Activated CD4-positive, alpha-beta memory T cell treated with anti-CD3 and anti-CD28 coated beads for 36 hours (primary cell): ENCODE measurements at places on chromosomes 7 and 10.
A peak's percentile ranks its signal among the peaks of the same experiment; 100 is the strongest.

DNA sequence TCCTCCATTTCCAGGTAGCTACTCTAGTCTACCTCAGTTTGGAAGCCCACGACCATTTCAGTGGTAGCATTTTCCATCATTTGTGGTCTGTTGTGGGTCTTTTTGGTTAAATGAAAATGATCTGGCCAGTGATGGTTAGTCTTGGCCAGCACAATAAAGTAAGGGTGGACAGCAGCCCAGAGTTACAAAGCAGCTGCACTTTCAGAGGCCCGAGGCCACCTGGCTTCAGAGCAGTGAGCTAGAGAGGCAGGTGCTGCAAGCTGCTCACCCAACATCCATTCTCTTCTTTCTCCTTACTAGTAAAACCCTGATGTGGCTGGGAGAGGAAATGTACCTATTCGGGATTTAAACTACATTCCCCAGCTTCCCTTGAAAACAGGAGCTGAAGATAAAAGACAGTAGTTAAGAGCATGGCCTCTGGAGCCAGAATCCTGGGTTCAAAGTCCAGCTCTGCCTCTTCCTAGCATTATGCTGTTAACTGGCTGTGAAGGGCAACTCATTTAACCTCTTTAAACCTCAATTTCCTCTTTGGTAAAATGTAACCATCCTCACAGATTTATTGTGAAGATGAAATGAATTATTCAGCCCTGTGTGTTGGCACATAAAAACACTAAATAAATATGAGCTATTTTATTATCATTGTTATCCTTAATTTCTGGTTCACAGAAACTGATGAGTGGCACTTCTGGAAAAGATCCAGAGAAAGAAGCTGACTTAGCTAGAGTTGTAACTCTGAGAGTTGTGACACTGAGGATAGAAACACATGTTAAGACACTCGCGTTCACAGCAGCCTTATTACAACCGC lies 517.4 kb downstream of the PARD3 start:
- no peak for DNase-seq

GRCh38 chr10:44258019-44258418 lies 126.9 kb downstream of the CXCL12 start:
- DNase-seq: no peak

DNA sequence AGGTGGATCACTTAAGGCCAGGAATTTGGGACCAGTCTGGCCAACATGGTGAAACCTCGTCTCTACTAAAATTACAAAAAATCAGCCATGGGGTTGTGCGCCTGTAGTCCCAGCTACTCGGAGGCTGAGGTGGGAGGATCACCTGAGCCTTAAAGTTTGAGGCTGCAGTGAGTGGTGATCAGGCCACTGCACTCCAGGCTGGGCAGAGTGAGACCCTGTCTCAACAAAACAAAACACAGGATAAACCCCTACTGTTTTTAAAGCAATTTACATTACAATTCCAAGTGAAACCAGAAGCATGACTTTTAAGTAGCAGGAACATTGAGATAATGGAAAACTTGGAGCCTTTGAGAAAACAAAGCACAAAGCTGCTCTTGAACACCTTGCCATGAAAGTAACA lies 92.4 kb upstream of the BTBD16 start:
- no peak for DNase-seq

DNA sequence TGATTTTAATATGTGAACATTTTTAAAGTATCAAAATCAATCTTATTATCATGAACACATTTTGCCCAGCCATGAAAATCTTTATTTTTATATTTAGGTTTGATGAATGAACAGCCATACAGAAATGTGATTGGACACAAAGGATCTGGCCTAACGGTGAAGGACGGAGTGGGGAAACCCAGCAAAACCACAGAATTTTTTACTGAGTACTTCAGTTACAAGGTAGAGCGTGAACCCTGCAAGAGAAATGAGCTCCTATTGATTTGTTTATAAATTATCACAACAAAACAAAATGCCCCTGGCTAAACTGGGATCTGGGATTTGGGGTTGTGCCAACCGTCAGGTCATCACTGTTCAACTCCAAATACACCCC lies 118.8 kb downstream of the JAZF1 start:
- DNase-seq: no peak

DNA sequence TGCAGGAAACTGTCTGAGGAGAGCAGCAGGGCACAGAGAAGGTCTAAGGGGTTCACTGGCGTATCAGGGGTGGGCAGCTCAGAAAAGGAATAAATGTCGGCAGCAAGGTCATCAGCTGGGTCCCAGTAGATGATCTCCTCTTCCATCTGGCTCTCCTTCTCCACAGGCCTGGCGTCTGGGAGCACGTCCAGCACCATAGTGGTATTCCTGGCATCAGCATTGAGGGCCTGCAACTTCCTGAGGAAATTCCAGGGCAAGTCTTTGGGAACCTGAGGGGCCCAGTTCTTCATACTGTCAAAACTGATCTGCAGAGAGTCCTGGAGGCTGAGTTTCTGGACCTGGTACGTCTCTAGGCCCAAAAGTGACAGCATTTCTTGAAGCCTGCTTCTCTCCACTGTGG lies 9.6 kb upstream of the MRPS24 start:
- DNase-seq: no peak

- no peak for DNase-seq
Measured at GRCh38 chr7:112873831-112874553, 83.8 kb upstream of the TMEM168 start.

- peak; percentile 49 for DNase-seq
Measured at GRCh38 chr7:7672545-7673239, 32.1 kb downstream of the UMAD1 start.

GRCh38 chr7:4712281-4713182 lies 30.4 kb downstream of the FOXK1 start:
- peak; percentile 32 for DNase-seq

GRCh38 chr10:127552446-127552845 lies 3.3 kb downstream of the NPS start:
- no peak for DNase-seq

DNA sequence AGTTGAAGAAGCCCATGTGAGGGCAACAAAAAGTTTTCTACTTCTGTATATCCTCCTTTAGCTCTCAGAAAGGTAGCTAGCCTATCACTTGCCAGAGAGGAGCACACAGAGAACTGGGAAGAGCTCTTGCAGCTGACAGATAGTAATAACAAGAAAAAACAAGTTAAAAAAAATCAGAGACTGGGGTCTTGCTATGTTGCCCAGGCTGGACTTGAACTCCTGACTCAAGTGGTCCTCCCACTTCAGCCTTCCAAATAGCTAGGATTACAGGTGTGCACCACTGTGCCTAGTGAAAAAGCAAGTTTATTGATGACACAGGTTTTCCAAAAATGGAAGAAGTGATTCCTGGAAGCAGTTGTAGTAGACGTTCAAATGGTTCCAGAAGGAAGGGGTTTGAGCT lies 93.6 kb downstream of the CLEC2L start:
- no peak for DNase-seq
